IMR-90 (cell line): ENCODE measurements at places on chromosomes 3 and 15. TPM values are rescaled to one million over a fixed set of nuclear protein-coding genes. Genes with fewer than 3 reads are reported as not detected.

- no peak for DNase-seq
These were observed 60.9 kb downstream of the ST8SIA2 start for GRCh38 chr15:92454555-92455105.

DNA sequence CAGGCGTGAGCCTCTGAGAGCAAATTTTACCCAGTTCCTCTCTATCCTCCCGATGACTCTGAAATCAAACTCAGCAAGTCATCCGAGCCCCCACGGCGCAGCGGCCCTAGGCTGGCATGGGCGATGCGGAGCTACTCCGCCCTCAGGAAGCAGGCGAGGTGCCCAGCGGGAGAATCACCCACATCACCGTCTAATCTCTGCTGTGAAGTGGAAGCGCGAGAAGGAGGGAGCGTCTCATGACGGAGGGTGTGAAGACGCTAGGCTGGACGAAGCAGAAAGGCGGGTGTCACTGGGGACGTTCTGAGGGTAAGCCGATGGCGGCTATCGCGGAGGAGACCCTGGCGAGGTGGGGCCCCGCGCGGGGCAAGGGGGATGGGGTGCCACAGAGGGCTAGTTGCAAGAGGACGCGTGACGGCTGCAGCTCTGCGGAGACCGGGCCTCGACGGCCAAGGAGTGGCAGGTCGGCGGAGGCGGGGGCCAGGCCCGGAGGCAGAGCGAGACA lies 9.1 kb upstream of the GNAI2 start:
- DNase-seq: no peak

The ALCAM gene
- total RNA-seq: 400 and 423 TPM in 2 replicates

DNA sequence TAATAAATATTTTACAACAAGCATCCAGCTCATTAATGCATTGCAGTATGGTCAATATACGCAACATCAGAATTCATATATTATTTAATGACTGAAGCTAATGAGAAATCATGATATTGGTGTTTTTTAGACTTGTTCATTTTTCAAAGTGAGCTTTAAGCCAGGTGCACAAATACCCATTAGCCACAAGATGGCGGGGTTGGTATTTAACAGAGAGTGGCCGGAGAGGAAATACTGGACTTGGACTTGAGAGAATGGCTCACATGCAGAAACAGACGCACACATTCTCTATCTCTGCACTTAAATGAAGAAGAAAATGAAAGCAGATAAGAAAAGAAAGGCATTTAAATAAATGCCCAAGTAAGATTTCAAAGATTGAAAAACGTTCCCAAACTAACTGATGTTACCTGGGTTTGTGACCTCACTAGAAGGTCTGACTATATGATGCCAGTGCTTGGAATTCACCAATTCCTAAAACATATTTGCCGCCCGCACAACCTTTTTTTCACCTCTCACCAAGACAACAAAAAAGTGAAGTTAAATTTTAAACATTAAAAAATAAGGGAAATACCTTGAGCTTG lies 21.2 kb upstream of the CRBN start:
- DNase-seq: peak; percentile 62

The MASP1 gene
- 13.1 TPM in 2 replicates for total RNA-seq

The RYR3 gene
- 0.18 TPM in 1 of 2 replicates, not detected in the other for total RNA-seq

- DNase-seq: no peak
These were observed 687.9 kb downstream of the MECOM start for GRCh38 chr3:168975576-168975975.

DNA sequence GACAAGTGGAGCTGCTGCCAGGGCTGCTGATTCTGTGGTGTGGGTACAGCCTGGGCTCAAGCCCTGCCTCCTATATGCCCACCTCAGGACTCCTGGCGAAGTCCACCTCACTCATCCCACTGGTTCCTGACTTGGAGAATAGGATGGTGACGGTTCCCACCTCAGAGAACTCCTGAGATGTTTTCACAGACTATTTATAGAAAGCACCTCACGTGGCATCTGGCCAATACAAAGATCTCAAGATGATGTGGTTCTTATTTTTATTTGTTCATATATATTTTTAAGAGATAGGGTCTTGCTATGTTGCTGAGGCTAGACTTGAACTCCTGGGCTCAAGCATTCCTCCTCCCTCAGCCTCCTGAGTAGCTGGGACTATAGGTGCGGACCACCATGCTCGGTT lies 236.9 kb upstream of the BHLHE40 start:
- DNase-seq: no peak

The PP2D1 gene
- not detected in 2 replicates for total RNA-seq

DNA sequence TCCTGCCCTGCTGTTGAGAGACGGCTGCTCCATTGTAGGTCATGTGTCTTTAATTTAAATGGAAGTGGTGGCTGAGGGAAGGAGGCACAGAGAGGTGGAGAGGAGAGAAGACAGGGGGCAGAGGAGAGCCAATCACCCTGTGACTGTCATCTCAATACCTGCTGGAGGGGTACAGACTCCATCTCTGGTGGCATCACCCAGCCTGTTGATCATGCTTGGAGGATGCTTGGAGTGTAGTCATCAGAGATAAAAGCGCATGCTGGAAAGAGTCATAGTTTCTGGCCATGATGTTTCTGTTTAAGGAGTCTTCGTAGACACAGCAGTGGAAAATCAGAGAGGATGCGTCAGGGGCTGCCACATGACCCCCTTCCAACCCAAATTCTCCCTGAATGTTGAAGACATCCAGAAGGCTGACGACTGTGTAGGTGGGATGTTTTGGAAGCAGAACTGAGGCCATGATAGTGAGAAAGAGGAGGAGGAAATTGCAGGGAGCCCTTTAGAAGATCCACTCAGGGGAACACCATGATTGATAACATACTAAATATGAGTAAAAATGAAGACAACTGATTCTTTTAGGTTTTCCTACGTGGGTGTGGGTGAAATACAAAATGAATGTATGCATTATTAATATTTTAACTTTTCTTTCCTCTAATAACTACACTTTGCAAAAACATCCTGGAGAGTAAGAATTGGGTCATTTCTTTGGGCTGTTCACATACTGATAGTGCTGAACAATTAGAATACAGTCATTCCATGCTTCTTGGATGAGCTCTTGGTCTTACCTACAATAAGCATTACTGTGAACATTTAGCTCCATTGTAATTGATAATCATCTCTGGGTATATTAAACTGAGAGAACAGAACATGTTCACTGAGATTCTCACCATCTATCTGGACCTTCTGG lies 210.6 kb upstream of the ATP10A start:
- DNase-seq: no peak

DNA sequence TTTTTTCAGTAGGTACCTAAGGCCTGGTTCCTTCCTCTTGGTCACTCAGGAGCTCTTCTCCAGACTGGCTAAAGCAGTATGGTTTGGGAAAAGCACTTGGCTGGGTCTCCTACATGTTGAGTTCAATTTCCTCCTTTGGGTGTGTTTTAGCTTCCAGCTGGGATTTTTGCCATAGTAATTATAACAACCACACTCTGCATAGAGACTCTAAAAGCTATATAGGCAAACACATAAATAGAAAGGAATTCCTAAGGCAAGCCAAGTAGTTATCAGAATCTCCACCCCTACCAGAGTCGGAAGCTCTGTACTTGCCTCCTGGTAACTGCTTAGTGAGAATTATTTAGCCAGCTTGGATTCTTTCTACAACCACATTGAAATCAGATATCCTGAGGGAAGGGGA lies 48.6 kb downstream of the FOXL2 start:
- peak; percentile 57 for DNase-seq

DNA sequence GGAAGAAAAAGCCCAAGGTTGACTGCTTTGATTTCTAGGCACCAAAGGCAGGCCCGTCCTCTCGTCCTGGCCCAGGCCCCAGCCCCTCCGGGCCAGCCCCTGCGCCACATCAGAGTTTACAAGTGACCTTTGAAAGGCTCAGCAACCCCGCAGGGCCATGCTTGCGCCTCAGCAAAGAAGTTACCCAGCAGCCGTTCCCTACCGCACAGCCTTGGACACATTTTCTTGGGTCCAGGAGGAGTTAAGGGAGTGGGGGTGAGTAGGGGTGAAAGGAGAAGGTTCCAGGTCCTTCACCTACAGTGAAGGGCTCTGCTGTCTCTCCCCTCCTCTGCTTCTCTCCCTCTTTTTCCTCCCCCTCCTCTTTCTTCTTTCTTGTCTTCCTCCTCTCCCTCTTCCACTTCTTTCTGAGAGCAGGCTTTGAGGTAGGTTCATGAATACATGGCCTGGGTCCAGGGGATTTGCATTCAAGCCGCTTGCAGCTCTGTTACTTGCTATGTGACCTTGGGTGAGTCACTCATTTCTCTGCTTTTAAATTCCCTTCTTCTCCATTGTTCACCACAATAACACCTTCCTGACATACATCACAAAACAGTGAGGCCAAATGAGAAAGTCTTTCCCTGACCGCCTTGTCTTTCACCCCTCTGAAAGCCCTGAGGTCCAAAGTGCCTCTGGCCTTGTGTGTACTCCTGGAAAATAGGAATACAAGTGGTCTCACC lies 223.3 kb upstream of the TPRG1 start:
- DNase-seq: peak; percentile 96

The TSPAN3 gene
- 255 and 295 TPM in 2 replicates for total RNA-seq

The IL5RA gene
- total RNA-seq: not detected in 2 replicates

DNA sequence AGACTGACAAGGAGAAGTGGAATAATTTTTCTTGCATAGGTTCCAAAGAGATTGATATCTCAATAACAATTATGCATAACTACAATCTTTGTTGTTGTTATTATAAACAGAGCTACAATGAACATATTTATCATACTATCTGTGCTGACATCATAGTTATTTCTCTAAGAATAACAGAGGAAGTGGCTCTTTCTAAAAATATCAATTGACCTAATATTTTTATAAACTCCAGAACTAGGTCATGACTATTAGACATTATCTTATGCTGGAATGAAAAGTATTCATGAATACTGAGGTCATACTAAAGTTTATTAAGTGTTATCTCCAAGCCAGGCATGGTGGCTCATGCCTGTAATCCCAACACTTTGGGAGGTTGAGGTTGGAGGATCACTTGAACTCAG lies 114.1 kb downstream of the DCLK3 start:
- DNase-seq: peak; percentile 69

DNA sequence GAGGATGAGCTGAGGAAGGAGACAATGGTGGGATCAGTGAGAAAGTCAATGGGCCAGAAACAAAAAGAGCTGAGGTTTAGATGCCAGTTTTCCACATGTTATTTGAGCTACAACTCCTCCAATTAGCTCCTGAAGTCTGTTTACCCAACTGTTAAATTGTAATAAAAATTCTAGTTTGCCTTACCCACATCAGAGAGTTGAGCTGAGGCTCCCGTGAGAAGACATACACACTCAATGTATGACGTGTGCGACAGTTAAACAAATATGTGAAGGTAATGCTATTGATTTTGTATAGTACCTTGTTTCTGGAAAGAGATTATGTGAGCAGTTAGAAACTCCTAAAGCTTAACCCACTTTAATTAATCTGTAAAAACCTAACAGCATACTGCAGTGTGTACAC lies 318.1 kb upstream of the GRM7 start:
- DNase-seq: no peak

GRCh38 chr3:114632757-114633424 lies 339.1 kb downstream of the TIGIT start:
- DNase-seq: no peak

The INO80 gene
- total RNA-seq: 13.3 and 15.6 TPM in 2 replicates

DNA sequence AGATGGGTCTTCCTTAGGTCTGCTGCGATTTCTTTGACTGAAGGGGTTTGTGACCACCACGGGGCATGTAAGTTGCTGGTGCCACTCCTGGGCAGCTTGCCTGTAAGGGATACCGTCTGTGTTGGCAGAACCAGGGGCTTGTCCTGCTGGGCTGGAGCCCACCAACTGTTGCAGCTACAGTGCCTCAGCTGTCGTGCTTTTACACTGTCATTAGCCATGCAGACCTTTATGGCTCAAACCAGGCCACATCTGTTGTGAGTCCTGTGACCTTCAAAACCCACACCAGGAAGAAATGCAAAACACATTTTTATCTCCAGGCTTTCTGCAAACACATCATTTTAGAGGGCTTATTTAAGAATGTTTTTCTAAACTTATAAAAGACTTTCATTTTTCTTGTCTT lies 168.7 kb downstream of the PTPRG start:
- DNase-seq: no peak

DNA sequence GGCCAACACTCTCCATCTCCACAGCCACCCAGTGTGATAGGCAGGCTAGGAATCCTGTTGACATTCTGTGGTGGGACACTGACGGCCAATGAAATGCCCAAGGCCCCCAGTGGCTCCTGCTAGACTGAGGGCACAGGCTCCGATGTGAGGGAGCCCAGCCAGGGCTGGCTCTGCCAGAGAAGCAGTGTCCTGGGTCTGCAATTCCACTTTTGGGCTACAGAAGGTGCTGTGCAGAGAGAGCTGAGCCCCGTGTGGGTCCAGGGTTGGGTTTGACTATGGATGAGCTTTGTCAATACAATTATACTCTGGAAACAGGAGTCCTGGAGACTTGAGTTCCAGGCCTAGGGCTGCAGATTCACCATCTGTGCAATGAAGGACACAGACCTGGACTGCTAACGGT lies 55.7 kb upstream of the TMEM115 start:
- no peak for DNase-seq

- no peak for DNase-seq
These were observed 12.8 kb upstream of the PPARG start for GRCh38 chr3:12275974-12276650.

DNA sequence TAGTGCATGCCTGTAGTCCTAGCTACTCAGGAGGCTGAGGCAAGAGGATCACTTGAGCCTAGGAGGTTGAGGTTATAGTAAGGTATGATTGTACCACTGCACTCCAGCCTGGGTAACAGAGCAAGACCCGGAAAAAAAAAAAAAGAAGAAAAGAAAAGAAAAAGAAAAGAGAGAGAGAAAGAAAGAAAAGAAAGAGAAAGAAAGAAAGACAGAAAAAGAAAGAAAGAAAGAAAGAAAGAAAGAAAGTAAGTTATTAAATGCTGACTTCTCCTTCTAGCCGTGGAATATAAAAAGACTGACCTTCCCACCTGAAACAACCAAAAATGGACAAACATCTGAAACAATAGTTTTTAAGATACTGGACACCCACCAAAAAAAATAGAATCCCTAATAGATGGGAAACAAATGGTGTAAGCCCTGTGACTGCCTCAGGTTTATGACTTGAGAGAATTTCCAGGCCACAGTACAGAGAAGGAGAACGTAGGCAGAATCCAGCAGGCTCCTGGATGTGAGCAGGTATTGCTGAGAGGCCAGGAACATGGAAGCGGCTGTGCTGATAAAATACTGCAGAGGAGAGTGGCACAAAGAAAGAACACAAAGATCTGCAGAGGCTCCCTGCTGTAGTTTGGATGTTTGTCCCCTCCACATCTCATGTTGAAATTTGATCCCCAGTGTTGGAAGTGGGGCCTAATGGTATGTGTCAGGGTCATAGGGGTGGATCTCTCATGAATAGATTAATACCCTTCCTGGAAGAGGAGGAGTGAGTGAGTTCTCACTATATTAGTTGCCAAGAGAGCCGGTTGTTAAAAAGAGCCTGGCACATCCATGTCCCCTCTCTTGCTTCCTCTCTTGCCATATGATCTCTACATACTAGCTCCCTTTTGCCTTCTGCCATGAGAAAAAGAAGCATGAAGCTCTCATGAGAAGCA lies 41.8 kb upstream of the PRSS50 start:
- DNase-seq: no peak
